ENCODE measurements at places on chromosomes 6 and 20.
A peak's percentile ranks its signal among the peaks of the same experiment; 100 is the strongest.

- DNase-seq: no peak
These were observed 6.3 kb upstream of the FAM210B start for GRCh38 chr20:56352345-56353055.

DNA sequence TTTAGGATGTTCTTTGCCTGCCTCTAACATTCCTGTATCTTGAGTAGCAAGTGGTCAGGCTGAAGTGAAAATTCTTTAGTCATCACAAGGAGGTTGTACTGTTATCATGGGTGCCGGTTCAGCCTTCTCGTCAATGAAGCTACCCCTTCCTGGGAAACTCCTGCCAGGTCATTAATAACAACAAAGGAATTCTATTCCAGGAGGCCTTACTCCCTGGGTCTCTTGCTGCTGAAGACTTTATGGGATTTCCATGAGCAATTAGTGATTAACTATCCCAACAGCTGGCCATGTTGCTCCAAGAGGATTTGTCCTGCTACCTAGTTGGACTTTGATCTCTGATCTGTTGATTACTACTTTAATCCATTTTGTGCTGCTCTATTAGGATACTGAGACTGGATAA is 62.7 kb upstream of the ELOVL5 start:
- DNase-seq: no peak

- no peak for DNase-seq
These were observed 73.0 kb upstream of the BACH2 start for GRCh38 chr6:90369651-90370050.

DNA sequence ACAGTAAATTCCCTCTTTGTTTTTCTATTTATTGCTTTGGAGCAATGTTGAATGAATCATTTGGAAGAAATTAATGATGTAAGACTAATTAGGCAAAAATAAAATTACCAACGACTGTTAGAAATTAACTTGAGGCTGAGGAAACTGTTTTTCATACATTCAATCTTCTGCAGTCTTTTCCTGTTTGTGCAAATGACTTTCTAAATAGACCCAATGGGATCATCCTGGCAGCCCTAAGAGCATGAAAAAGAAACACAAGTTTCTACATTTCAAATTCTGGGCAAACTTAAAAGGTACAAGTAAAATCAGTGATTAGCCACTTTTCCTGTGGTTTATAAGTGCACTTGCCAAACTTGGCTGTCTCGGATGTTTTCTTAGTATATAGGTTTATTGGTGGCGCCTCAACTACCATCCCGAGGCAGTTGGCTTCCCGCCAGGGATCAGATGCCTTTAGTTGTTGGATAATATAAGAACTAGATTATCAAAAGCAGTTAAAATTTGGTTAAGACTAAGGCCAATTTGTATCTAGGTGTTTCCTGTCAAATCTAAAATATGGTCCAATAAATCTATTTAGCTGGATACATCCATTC is 181.2 kb downstream of the ISM1 start:
- DNase-seq: no peak

DNA sequence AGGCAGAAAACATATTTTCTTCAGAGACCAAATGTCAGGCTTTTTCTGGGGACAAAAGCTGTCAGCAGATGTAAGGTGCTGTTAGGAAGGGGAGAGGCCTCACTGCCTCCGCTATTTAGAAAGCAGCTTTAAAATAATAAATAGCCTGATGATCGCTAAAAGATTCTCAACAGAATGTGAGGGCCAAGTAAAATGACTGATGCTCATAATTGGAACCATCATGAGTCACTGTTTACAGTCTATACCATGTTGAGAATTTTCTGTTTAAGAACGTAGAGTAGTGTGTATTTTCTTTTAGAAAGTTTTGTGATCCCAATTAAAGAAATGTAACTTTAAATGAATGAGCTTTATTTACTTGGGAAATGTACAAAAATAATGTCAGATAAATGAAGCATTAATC is 220.0 kb downstream of the CLIC5 start:
- no peak for DNase-seq

DNA sequence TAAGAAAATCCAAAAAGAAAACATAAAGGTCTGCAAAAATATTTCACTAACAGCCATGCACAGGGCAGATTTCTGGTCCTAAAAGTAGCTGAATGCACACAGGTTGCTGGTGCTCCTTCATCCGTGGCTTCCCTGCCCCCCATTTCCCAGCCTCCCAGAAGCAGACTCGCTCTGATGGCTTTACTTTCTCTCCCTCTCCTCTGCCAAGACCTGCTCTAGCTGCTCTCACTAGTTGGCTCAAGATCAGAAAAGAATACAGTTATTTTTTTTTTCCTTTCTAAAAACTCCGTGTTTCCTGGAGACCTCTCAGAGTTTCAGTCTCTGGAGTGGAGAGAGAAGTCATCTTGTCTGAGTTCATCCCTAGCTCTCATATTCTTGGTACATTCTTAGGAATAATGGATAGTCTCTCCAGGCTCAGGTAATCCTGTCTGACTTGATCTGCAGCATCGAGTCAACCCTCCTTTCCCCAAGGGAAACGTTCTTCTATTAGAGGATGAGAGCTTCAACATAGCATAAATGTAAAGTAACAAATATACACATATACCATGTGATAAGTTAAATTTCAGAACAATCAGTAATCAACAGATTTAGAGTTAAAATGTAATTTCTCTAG is 214.2 kb downstream of the TBC1D7 start:
- DNase-seq: no peak

GRCh38 chr20:43996240-43996930 is 81.7 kb downstream of the TOX2 start:
- DNase-seq: no peak

DNA sequence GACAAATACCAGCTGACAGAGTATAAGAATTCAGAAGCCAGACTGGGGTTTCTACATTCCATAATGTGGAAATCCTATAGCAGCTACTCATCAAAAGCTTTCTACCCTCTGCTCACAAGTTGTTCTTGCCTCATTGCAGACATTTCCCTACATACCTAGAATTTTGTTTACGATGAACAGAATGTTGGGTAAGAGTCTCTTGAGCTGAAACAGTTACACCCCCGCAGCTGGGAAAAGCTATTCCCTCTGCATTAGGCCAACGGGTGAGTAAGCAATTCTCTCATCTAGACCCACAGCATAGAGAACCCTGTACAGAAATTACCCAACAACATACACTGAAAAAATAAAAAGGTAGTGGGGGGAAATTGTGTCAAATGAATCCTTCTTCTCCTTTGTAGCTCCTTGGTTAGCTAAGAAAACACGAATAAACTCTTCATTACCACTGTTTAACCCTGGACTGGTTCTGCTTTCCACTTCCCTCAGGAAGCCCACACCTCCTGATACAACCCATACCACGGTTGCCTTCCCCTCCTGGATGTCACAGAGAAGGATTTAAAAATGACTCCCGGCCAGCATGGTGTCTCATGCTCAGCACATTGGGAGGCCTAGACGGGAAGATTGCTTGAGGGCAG is 215.0 kb upstream of the SHLD1 start:
- DNase-seq: no peak

DNA sequence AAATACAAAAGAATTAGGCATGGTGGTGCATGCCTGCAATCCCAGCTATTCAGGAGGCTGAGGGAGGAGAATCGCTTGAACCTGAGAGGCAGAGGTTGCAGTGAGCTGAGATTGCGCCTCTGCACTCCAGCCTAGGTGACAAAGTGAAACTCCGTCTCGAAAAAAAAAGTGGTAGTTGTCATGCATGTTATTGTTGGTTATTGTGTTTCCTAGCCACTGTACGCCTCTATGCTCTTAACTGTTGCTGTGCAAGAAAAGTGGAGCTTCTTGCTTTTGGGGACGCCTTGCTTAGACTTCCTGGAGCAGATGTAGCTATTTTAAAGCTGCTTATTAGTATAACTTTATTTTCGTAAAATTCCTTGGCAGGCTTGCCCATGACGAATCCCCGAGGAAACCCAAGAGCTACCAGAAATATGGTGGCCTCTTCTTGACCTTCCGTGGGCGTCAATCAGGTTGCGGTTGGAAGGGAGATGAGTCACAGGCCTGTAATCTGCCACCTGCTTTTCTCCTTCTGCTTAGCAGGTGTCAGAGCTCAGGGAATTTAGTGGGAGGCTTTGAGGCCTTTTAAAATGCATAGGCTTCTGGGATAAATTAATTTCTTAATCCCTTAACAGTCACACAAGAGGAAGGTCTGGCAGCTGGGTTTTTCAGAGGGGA is 17.3 kb downstream of the GABRR2 start:
- DNase-seq: peak; percentile 55

GRCh38 chr6:134293659-134294161 is 24.2 kb downstream of the SGK1 start:
- peak; percentile 38 for DNase-seq

DNA sequence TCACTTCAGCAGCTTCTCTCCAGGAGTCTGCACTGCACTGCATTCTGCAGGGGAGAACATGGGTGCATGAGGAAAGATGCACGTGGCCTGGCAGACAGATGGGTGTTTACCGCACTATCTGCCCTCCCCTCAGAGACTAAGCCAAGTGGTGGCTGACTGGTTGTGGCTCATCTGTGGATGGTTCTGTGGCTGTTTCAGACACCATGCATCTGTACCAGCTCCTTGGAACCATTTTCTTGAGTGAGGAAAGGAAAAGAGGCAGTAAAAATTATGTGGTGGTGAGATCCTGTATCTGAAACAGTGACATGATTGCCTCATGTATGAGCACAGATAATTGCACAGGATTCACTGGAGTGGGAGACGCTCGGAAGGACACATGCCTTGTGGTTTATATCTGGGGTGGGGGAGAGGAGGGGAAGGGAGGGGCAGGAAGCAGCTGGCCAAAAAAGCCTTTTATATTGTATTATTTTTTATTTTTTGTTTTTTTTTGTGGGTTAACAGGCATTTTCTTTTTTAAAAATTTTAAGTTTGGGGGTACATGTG is 161.7 kb downstream of the ERMARD start:
- DNase-seq: no peak

- DNase-seq: no peak
These were observed 59.8 kb upstream of the DEK start for GRCh38 chr6:18323935-18324705.

- DNase-seq: no peak
These were observed 52.2 kb upstream of the TASP1 start for GRCh38 chr20:13690943-13691342.

DNA sequence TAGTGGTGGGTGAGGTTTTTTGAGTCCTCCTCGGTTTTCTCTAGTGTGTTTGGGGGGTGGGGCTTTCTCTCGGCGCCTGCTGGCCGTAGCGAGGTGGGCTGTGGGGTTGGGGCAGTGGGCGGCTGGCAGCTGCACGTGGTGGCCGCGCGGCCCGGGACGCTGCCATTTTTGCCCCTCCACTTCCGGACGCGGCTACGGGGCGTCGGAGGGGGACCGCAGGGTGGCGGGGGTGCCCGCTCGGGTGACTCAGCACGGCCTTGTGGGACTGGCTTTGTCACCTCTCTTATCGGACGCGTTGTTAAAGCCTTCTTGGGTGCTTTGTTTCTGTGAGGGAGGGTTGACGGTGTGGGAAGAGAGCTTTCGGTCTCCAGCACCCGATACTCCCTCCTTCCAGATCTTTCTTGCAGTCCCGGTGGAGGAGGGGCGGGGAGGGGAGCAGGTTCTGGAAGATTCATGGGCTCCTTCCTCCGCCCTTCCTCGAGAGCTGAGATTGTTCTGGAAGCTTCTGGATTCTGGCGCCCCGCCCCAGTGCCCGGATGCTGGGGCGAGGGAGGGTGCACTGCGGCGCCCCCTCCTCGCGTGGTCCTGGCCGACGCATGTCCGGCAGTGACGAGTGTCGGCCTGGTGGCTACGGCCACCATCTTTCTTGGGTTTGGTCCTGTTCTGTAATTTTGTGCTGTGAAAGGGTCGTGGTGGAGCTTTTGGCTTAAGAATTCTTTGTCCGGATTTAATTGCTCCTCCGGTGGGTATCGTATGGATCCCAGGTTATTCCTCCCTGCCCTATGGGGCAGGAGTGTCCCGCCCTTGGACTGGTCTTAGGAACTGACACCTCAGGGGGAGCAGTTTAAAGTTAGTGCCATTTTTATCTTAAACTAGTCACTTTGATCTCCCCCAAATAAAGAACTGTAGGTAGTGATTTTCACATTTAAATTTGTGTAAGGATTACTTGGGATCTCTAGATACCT is 719 bp downstream of the HSP90AB1 start:
- DNase-seq: peak; percentile 89

GRCh38 chr20:38873050-38873581 is 53.1 kb upstream of the FAM83D start:
- DNase-seq: no peak

GRCh38 chr6:26249707-26249956 is 115.4 kb upstream of the BTN3A2 start:
- DNase-seq: no peak

GRCh38 chr6:125046107-125046925 is 84.1 kb downstream of the RNF217 start:
- DNase-seq: no peak

Data from adrenal gland (tissue), 19 donors.